ENCODE measurements at places on chromosomes 4 and X.

GRCh38 chr4:125801373-125801772, 486.6 kb downstream of the FAT4 start:
- peak; percentile 34 for DNase-seq

DNA sequence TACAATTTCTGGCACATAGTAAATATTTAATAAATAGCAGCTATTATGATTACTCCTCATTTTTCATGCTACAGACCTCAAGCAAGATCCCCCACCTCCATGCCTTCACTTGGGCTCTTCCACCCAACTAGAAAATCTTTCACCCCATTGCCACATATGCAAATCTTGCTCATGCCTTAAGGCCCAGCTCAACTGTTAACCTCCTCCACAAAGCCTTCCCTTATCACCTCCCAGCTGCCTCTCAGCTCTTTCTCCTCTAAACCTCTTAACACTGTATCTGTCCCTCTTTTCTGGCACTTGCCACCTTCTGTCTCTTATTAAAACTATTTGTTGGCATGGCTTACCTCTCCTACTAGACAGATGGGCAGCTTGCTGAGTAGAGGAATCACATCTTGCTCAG, 51.5 kb downstream of the PJA1 start:
- no peak for DNase-seq

- DNase-seq = no peak
Measured at GRCh38 chrX:6961286-6962005, 186.1 kb upstream of the STS start.

GRCh38 chr4:53141308-53141707, 224.6 kb downstream of the SCFD2 start:
- DNase-seq = no peak

DNA sequence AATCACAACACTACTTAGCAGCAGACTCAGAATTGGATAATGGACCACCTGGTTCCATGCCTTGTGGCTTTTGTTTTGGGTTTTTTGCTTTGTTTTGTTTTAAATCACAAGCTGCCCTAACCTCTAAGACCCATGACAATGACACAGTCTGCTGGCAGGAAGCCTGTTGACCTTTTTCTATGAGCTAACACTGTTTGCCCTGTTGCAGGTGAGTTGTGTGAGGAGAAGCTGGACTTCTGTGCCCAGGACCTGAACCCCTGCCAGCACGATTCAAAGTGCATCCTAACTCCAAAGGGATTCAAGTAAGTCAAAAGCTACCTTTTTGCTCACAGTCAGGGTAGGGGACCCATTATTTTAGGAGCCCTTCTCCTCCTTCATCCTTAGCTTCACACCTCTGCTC, 110.8 kb upstream of the PACRGL start:
- DNase-seq = no peak

DNA sequence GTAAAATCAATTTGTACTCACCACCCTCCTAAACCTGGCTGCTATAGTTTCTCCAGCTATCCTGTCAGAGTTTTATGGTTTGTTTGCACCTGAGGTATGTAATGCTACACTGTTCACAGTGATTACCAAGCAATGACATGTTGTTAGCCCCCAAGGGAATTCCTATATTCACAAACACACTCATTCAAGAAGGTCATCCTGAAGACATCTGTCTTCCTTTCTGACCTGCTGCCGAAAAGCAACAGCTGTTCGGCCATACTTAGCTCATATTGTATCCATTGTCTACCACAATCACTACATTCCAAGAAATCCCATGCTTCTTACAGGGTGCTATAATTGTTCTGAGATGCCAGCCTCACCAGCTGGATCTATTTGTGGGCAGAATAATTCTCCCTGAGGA, 160.1 kb upstream of the GYPA start:
- DNase-seq = no peak

- DNase-seq = no peak
Measured at GRCh38 chr4:10098780-10099160, 17.8 kb downstream of the WDR1 start.

- no peak for DNase-seq
Measured at GRCh38 chr4:10346023-10346422, 111.2 kb downstream of the ZNF518B start.

DNA sequence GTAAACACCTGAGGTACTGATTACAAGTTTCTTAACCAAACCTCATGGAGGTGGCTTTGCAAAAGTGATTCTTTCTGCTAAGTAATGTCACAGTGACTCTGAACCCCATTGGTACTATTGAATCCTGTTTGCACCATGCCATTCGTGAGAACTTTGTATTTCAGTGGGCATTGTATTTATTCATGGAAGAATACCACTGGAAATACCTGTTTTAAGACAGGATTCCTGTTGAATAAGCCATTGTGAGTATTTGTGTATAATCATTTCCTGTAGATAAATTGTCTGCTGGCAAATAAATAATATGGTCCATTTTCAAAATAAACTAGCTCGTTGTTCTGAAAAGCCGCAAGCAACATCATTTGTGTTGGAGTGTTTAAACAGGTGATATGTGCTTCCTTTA, 136.4 kb upstream of the GUCY1A1 start:
- no peak for DNase-seq

DNA sequence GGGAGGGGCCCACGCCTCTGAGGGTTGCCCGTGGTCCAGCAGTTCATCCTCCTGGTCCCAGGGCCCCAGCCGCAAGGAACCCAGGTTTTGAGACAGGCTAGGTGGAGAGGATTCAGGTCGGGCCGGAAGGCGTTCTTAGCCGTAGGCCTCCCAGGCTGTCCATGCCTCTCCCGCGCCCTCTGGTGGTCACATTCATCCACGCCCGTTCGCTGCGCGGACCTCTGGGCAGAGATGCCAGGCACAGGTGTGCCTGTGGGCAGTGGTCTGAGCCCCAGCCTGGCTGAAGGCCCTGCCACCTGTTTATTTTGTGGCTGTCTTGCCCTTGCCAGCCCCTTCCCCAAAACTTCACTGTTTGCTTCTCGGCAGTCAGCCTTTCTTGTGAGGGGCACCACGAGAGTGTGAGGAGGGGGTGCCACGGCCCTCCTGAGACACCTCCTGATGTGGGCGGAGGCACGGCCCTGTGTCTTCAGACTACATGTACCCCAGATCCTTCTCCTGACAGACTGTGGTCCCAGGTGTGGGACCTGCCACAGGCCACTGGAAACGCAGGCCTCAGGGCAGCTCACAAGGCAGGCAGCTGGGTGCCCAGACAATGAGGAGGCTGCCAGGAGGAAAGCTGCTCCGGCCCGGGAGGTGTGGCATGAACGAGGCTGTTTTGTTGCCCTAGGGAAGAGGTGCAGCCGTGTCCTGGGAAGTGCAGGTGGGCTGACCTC, 5.0 kb downstream of the UVSSA start:
- no peak for DNase-seq

- no peak for DNase-seq
Measured at GRCh38 chr4:88535090-88535755, 11.6 kb upstream of the PYURF start.

DNA sequence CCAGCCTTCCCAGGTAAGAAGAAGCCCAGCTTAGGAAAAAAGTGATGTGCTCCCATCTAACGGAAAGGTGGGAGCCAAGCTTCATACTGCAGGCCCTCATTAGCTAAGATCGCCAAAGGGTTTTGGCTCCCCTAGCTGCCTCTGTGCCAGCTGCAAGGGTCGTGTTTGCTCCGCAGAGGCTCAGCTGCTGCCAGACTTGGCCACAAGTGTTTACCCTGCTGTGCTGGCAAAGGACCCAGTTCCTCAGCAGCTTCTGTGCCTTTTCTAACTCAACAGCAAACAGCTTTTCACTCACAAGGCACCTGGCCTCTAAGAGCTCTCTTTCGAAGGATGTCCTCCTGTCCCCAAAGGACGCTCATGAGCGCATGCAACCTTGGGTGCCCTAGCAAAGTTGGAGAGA, 12.2 kb upstream of the VMA21 start:
- no peak for DNase-seq

- DNase-seq = no peak
Measured at GRCh38 chr4:2785613-2786012, 7.3 kb upstream of the SH3BP2 start.

GRCh38 chr4:67158666-67159065, 386.6 kb downstream of the CENPC start:
- DNase-seq = no peak

DNA sequence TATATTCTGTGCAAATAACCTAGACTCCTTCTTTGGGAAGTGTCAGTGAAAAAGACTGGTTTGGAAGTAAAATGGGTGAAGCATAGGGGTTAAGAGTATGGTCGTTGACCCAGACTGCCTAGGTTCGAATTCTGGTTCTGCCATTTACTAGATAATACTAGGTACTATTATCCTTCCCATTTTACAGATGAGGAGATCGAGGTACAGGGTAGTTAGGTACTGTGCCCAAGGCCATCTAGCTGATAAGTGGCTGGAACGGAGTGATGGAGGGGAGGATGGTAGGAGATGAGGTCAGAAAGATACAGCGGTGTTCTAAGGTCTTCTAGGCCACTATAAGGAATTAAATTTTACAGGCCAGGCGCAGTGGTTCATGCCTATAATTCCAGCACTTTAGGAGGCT, 11.1 kb downstream of the GLOD5 start:
- DNase-seq = no peak

DNA sequence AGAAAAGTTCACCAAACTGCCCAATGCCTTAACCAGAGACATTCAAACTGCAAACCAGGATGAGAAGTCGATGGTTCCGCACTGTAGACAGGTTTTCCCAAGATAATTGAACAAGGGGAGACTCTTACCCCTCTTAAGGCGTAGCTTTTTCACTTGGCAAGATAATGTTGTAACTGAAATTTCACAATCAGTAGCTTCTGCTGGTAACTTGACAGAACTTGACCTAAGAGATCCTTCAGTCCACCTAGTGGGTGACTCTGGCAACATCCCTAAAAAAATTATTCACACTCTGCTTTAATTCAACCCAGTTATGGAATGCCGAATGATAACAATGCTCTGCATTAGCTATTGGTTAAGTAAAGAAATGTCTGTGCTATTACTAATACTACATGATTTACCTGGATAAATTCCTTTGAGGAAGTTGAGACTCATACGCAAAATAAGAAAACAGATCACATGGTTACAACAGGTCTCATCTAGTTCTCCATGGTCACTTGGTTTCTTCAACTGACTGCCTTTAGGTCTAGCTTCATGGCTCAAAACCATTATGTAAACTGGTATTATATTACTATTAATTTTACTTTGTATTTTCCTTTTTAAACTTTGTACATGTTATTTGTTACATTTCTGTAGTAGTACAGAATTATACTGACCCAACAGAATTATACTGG, 9.1 kb downstream of the ELF2 start:
- DNase-seq = no peak
